Activated naive CD4-positive, alpha-beta T cell (primary cell): ENCODE measurements at places on chromosomes 11 and 22.

- DNase-seq = no peak
These were observed 40.9 kb downstream of the ZC3H12C start for GRCh38 chr11:110134110-110134509.

GRCh38 chr11:10856689-10857458 is 979 bp downstream of the ZBED5 start:
- no peak for DNase-seq

DNA sequence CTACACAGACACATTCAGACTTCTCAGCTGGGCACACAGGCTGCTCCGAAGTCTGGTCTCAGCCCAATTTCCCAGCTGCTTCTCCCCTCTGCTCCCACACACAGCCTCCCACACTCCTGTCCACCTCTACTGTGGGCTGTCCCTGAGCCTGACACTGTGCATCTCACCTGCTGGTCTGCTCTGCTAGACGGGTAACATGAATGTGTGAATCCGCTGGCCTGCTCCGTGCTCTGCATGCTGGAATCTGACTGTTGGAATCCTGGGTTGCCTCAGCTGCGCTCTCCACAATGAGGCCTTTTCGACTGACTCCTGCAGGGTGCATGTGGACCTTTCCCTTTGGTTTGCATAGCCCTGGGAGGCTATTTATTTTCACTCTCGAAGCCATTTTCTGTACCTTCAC is 489.5 kb upstream of the B3GAT1 start:
- no peak for DNase-seq

GRCh38 chr22:47445716-47446290 is 683.4 kb downstream of the TBC1D22A start:
- DNase-seq = no peak

GRCh38 chr11:75639762-75640181 is 29.1 kb downstream of the MAP6 start:
- no peak for DNase-seq

DNA sequence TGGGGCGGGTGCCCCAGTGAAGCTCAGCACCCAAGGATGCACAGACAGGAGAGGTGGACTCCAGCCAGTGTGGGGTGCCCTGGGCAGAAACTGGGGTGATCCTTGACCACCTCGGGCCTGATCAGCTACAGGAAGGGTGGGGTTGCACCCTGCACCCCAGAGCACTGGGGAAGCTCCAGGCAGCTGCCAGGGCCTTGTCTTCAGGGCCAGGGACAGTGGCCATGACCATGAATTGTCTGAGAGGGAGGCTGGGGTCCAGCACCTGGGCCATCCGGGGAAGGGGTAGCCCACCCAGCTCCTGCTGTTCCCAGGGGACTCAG is 17.6 kb downstream of the IL17REL start:
- no peak for DNase-seq

DNA sequence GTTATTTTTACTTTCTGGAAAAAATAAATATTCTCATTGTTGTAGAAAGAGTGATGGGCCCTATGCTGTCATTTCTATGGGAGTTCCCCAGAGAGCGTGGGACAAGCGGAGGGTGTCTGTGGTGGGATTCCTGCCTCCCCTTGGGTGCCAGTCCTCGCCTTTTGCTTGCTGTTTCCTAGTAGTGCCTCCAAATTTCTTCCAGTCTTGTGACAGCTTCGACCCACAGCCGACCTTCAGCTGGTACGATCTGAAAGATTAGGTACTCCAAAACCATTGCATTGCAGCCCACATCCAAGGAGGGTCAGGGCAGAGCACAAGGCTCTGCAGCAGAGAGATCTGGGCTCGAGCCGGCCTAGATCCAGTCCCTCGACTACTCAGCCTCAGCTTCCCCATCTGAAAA is 58.9 kb upstream of the EMID1 start:
- DNase-seq = no peak

DNA sequence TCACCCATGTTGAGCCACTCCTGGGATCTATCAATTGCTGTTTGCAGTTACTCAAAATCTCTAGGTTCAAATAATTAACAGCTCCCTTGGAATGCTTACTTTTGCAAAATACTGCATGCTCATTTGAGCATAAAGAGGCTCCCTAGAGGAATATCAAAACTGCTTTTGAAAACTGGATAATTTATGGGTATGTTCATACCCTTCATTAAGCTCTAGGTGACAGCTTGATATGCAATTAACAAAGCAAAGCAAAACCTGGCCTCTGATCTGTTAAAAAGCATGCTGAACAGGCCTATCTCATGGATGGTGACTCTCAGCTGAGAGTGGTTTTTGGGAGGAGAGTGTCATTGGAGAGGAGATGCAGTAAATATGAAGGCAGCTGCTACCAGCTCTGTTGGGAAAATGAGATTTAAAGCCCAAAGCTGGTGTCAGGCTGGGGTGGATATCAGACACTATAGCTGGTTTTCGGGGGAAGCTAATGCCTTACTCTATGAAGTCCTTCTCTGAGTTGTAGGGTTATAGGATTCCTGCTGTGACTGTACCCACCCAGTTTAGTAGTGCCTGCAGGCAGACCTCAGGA is 110.9 kb downstream of the RASSF10 start:
- DNase-seq = no peak

GRCh38 chr11:107218123-107219013 is 200.1 kb upstream of the GUCY1A2 start:
- no peak for DNase-seq
